ENCODE measurements at places on chromosomes 1 and 21.

DNA sequence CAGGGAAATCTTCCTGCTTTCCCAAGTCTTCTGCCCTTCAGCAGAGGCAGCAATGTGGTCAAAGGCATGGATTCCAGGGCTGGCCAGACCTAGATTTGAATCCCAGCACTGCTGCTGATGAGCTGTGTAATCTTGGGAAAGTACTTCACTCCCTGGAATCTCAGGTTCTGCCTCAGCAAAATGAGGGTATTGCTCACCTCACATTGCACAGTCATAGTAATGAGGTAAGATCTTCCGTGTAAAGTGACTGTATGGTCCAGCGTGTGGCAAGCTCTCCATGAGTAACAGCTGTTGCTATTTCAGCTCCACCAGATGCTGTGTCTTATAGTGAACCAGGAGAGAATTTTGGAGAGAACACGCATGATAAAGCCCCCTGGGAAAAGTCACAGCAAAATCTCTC lies 56.1 kb upstream of the F3 start:
- DNase-seq: no peak

DNA sequence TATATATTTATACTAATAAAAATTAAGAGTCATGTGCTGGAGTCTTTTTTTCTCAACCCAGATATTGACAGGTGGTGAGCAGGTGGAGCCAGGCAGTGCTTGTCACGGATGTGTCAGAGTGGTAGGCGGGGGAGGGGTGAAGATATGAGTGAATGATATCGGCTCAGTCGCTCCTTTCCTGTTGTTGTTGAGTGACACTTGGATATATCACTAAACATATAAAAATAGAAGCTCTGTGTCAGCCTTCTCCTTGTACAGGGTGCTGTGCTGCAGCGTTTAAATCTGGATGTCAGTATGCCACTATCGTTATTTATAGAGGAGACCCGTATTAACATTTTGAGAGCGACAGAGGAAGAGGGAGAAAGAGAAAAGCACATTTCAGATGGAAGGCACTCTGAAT lies 339.6 kb downstream of the NUF2 start:
- DNase-seq: no peak

GRCh38 chr21:39263372-39263771 lies 50.1 kb downstream of the BRWD1 start:
- DNase-seq: no peak

DNA sequence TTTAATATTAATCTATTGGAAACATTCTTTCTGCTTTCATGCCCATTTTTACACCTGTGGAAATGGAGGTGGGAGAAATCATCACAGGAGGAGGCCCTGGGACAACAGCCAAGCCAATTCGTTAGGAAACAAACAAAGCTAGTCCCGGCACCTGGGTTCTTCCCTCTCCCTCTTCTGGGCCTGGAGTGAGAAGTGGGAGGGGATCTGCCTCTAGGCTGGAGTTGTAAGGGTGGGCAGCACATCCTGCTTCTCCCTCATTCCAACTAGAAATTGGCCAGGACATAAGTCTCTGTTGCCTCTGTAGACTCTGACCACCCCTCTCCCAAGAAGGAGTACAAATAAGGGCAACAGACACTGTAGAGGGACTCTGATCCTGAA lies 20.2 kb upstream of the ERO1B start:
- DNase-seq: no peak

DNA sequence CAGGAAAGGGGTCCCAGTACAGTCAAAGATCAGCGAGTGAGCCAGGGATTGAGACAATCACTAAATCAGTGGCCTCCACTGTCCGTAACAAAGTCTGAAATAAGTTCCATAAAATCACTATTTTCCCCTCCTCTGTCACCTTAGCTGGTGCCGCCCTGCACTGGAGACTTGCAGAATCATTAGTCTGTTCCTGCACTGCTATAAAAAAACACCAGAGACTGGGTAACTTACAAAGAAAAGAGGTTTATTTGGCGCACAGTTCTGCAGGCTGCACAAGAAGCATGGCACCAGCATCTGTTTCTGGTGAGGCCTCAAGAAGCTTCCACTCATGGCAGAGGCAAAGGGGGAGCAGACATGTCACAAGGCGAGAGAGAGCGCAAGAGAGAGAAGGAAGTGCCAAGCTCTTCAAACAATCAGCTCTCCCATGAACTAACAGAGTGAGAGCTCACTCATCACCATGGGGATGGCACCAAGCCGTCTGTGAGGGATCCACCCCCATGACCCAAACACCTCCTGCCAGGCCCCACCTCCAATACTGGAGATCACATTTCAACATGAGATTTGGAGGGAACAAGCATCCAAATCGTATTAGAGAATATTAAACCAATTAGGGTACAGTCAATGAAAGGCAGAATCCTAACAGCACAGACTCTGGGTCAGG lies 129.8 kb upstream of the TIAM1 start:
- DNase-seq: no peak

All from stimulated activated effector memory CD8-positive, alpha-beta T cell treated with anti-CD3 and anti-CD28 coated beads, Interleukin-12 subunit alpha, Interleukin-12 subunit beta, amount 100 ng/mL, for 72 hours (primary cell).